Stomach (tissue), 19 donors: ENCODE measurements at places on chromosomes 5 and 9. TPM values are rescaled to one million over a fixed set of nuclear protein-coding genes. Genes with fewer than 3 reads are reported as not detected.

DNA sequence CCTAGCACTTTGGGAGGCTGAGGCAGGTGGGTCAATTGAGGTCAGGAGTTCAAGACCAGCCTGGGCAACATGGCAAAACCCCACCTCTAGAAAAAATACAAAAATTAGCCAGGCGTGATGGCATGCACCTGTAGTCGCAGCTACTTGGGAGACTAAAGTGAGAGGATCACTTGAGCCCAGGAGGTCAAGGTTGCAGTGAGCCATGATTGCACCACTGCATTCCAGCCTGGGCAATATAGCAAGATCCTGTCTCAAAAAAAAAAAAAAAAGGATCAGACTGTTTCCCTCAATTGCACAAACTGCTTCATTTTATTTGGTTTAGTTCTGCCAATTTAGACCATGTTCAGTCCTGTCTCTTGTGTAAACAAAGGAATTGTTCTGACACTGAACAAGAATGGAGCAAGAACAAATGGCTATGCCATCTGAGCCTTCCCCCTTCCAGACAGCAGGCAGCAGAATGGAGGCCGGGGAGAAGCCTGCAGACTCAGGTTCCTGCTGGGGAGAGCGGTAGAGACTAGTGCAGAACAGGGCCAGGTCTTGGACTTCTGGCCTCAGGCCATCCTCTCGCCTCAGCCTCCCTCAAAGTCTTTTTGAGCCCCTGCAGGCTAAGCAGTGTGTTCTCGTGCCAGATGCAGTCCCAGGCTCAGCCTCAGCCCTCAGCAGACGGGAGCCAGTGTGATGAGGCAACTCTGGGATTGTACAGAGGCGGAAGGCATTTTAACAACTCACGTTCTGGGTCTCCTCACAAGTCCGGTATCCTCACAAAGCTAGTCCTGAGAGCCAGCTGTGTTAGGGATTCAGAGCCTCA, 18.2 kb downstream of the HNRNPH1 start:
- H3K4me1 ChIP-seq = peaks cover 53% of the 10 kb centered on the region
- H3K27ac ChIP-seq = peak overlapping the region; percentile 51
- H3K4me3 ChIP-seq = no peak overlapping the region
- H3K36me3 ChIP-seq = peaks cover 99% of the 10 kb centered on the region
- DNase-seq = no peak
- H3K27me3 ChIP-seq = no peaks in the 10 kb centered on the region

GRCh38 chr5:174589011-174589410, 135.4 kb upstream of the MSX2 start:
- no peaks in the 10 kb centered on the region for H3K4me1 ChIP-seq
- H3K27me3 ChIP-seq = no peaks in the 10 kb centered on the region
- no peak for DNase-seq
- no peak overlapping the region for H3K4me3 ChIP-seq

DNA sequence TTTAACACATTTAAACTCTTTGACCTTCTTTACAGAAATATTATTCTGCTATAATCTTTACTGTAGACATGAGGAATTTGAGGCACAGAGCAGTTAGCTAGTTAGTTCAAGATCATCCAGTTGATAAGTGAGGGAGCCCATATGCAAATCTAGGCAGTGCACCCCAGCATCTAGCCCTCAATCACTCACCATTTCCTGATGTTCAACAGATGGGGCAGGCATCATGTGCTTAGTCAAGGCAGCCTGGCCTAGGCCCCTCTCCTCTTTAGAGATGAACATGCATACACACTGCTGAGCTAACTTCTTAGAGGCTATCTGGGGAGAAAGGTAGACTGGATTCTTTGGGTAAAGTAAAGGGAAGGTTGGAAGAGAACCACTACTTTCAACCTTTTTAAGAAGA, 206.8 kb upstream of the SLC24A2 start:
- DNase-seq = no peak
- no peaks in the 10 kb centered on the region for H3K36me3 ChIP-seq
- no peak overlapping the region for H3K27ac ChIP-seq
- H3K4me3 ChIP-seq = no peak overlapping the region
- H3K27me3 ChIP-seq = no peaks in the 10 kb centered on the region

GRCh38 chr5:180486636-180487149, 7.5 kb upstream of the CNOT6 start:
- no peak for DNase-seq
- no peak overlapping the region for H3K27ac ChIP-seq
- no peaks in the 10 kb centered on the region for H3K4me1 ChIP-seq
- H3K27me3 ChIP-seq = no peaks in the 10 kb centered on the region

The NUTM2G gene
- not detected for polyA plus RNA-seq

The ENG gene
- polyA plus RNA-seq = 28.8 TPM

GRCh38 chr9:22374051-22374450, 72.6 kb upstream of the DMRTA1 start:
- H3K4me3 ChIP-seq = no peak overlapping the region
- no peaks in the 10 kb centered on the region for H3K36me3 ChIP-seq
- no peak overlapping the region for H3K27ac ChIP-seq
- no peaks in the 10 kb centered on the region for H3K4me1 ChIP-seq

GRCh38 chr5:160668356-160668755, 183.7 kb downstream of the ATP10B start:
- peaks cover 4% of the 10 kb centered on the region for H3K4me1 ChIP-seq
- H3K27me3 ChIP-seq = no peaks in the 10 kb centered on the region
- no peak overlapping the region for H3K4me3 ChIP-seq

- no peaks in the 10 kb centered on the region for H3K36me3 ChIP-seq
- no peak for DNase-seq
- H3K4me1 ChIP-seq = no peaks in the 10 kb centered on the region
- no peak overlapping the region for H3K4me3 ChIP-seq
- H3K27me3 ChIP-seq = no peaks in the 10 kb centered on the region
Measured at GRCh38 chr9:83081846-83082245, 18.9 kb upstream of the RASEF start.

DNA sequence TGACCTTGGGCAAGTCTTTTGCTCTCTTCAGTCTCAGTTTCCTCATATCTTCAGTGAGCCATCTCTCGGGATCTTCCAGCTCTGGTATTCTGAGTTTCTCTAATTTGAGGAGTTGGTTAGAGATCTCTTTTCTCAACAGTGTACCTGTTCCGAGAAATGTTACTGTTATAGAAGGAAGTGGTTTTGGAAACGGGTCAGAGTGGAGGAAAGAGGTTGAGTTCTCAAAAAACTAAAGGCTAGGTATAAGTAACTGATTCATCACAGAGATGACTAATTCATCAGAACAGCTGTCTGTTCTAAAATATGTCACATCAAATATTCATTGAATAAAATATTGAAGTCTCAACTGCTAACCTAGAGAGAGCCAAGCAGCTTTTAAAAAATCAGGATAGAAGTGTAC, 106.6 kb downstream of the PALM2AKAP2 start:
- no peaks in the 10 kb centered on the region for H3K27me3 ChIP-seq
- H3K36me3 ChIP-seq = no peaks in the 10 kb centered on the region
- no peak for DNase-seq
- no peaks in the 10 kb centered on the region for H3K4me1 ChIP-seq

The ACSL6 gene
- polyA plus RNA-seq = 0.19 TPM

DNA sequence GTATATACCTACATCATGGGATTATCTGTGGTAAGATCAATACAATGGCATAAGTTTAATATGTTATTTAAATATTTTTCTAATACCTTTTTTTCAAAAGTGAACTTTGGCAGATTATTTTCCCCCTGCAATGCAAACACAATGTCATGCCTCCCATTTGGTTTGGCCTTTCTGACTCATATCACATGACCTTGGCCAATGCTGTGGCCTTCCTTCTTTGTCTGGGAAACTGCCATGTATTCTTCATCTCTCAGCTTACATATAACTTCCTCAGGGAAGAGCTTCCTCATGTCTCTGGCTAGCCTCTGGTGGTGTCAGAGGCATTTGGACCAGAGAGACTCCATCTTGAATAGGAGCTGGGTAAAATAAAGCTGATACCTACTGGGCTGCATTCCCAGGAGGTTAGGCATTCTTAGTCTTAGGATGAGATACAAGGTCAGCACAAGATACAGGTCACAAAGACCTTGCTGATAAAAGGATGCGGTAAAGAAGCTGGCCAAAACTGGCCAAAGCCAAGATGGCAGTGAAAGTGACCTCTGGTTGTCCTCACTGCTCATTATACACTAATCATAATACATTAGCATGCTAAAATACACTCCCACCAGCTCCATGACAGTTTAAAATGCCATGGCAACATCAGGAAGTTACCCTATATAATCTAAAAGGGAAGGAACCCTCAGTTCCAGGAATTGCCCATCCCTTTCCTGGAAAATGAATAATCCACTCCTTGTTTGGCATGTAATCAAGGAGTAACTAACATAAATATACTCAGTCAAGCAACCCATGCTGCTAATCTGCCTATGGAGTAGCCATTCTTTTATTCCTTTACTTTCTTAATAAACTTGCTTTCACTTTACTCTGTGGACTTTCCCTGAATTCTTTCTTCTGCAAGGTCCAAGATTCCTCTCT, 76.0 kb downstream of the C9orf153 start:
- no peak for DNase-seq
- no peaks in the 10 kb centered on the region for H3K27me3 ChIP-seq
- no peaks in the 10 kb centered on the region for H3K36me3 ChIP-seq
- H3K27ac ChIP-seq = no peak overlapping the region

- DNase-seq = no peak
- no peaks in the 10 kb centered on the region for H3K36me3 ChIP-seq
- no peaks in the 10 kb centered on the region for H3K4me1 ChIP-seq
- no peak overlapping the region for H3K27ac ChIP-seq
- no peaks in the 10 kb centered on the region for H3K27me3 ChIP-seq
- no peak overlapping the region for H3K4me3 ChIP-seq
Measured at GRCh38 chr9:86369810-86370209, 15.6 kb upstream of the TUT7 start.

- H3K27ac ChIP-seq = no peak overlapping the region
- DNase-seq = no peak
- H3K27me3 ChIP-seq = no peaks in the 10 kb centered on the region
- peaks cover 4% of the 10 kb centered on the region for H3K4me1 ChIP-seq
- peaks cover 13% of the 10 kb centered on the region for H3K36me3 ChIP-seq
Measured at GRCh38 chr5:143016777-143017516, 246.8 kb downstream of the ARHGAP26 start.

The CTXN3 gene
- not detected for polyA plus RNA-seq
